ENCODE measurements at places on chromosomes 4 and X.

DNA sequence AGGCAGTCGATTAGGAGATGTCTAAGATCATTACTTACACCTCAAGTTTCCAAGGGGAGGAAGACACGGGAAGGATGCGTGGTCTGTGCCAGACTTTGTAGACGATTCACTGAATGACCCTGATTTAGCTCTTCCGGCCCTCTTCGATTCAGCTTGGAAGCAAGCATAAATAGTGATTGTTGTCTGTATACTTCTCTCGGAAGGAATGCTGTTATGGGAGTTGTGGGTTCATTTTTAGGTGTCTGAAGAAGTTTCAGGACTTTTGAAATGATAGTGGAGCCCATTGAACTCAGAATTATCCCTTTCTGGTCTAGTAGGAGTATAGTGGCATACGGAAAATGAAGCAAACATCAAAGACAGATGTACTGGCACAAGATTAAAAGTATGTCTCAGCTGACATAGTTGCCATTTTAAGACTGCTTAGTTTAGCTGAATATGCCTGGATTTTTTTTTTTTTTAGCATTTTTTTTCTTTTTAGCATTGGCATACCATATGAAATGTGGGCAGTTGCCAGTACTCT, 1.0 kb upstream of the ANKRD17 start:
- DNase-seq: peak; percentile 9

GRCh38 chr4:186669735-186670134, 53.9 kb downstream of the FAT1 start:
- no peak for DNase-seq

DNA sequence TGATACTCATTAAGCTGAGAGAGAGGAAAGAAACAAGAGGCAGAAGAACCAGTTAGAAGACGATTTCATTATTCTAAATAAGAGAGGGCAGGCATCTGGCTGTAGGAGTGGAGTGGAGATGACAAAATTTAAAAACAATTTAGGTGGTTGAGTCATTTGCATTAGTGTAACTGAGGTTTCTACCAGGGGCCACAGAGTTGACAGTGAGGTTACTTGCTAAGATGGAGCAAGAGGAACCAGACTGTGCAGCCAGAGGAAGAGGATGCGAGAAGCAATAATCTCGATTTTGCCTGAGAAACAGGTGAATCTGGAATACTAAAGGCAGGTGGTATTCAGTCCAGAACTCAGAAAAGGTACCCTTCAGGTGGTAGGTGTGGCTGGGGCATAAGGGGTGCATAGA, 491.9 kb downstream of the MID1IP1 start:
- DNase-seq: no peak

GRCh38 chrX:40240844-40241243, 143.1 kb upstream of the BCOR start:
- no peak for DNase-seq

DNA sequence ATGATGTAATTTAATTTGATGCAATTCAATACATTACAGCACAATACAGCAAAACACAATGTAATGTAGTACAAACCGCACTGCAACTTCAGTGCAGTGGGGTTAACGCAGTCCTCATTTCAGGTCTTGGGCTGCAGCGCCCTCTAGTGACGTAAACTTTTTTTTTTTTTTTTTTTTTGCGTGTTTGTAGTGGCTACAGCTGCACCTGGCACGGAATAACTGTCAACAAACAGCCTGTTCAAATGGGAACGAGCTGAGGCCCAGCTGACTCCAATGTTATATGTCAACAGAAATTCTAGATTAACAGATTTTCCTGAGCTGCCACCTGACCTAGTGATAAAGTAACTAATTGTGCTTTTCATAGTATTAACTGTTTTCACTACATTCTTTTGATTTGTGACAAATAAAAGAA, 33.5 kb upstream of the RASSF6 start:
- no peak for DNase-seq

DNA sequence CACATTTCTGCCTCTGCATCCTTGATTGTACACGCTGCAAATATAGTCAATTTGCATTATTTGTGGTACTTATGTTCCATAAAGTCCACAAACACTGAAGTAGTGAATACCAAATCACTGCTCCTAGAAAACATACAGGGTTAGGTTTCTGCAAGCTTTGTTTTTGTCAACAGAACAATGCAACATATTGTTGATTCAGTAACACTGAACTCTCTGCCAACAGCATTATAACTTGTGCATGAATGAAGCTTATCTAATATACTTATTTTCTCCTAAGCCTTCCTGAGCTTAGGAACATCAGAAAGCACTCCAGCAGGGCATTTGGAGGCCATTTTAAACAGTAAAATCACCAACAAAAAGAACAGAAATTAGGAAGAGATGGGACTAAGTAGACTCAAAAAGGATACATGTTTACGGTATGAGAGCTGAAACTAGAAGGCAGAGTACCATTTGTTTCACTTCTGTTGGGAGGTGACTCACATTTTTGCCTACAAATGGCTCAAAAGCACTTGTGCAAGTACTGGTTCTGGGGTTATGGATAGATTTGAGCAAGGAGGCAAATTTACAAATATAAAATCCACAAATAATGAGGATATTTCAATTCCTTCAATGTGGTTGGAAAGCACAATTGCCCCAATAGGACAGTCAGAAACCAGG, 14.1 kb downstream of the COX18 start:
- DNase-seq: no peak

- DNase-seq: no peak
Measured at GRCh38 chr4:136967069-136967468, 565.2 kb downstream of the PCDH18 start.

- DNase-seq: no peak
Measured at GRCh38 chr4:73741750-73742489, 1.6 kb downstream of the CXCL8 start.

DNA sequence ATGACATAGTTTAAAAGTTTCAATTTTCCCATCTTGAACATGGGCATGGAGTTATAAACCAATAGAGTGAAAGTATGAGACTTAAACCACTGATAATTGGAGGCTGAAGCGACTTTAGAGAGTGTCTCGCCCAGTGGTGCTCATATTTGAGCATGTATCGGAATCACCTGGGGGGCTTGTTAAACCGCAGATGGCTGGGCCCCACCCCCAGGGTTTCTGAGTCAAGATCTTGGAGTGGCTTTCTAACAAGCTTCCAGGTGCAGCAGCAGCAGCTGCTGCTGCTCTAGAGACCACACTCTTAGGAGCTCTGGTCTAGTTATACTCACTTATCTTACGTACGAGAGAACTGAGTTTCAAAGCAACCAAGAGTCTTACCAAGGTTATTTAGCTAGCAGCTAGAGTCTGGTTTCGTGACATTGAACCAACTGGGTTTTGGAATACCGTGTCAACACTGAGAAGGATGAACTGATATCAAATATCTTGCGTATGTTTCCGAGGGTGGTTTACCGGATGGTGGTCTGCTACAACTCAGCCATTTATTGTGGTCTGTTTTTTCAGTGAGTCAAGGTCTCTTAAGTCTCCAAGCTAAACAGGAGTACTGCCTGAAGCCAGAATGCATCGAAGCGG, 5.9 kb downstream of the PHEX start:
- DNase-seq: no peak

DNA sequence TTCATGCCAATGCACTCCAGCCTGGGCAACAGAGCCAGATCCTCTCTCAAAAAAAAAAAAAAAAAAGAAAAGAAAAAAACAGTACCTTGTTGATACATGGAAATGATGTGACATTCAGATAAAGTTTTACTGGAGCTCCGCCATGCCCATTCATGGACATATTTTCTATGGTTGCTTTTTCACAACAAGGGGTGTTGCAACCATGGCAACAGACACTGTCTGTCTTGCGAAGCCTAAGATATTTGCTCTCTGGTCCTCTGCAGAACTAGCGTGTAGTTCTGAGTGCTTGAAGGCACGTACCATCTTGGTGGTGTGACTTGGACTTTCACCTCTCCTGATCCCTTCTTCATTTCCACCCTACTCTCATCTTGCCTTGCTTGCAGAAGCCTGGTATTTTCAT, 53.2 kb downstream of the TBL1X start:
- DNase-seq: no peak
